ENCODE measurements at places on chromosomes 13 and 19. TPM values are rescaled to one million over a fixed set of nuclear protein-coding genes. Genes with fewer than 3 reads are reported as not detected.

ACP7 gene
- 0.06 TPM for total RNA-seq

CGB3 gene
- not detected for total RNA-seq

CEACAM21 gene
- not detected for total RNA-seq

FAM124A gene
- total RNA-seq = 2.1 TPM

IL27RA gene
- total RNA-seq = 8.8 TPM

ERCC5 gene
- 16.2 TPM for total RNA-seq

MISP3 gene
- 3.8 TPM for total RNA-seq

ZIC2 gene
- total RNA-seq = 6.5 TPM

AMH gene
- 15.5 TPM for total RNA-seq

PLVAP gene
- not detected for total RNA-seq

MAP4K1 gene
- 0.62 TPM for total RNA-seq

OR7C1 gene
- total RNA-seq = not detected

NLRP5 gene
- total RNA-seq = 0.03 TPM

ZNF540 gene
- total RNA-seq = not detected

NUDT15 gene
- total RNA-seq = 27.0 TPM

ZNF723 gene
- total RNA-seq = not detected

TOMM40 gene
- 225 TPM for total RNA-seq

EHD2 gene
- total RNA-seq = 146 TPM

MATK gene
- 0.99 TPM for total RNA-seq

KLK11 gene
- total RNA-seq = not detected

SPPL2B gene
- 18.2 TPM for total RNA-seq

MIR17HG gene
- total RNA-seq = 0.85 TPM

OR7A17 gene
- not detected for total RNA-seq

CPT1C gene
- total RNA-seq = 14.1 TPM
